ENCODE measurements at places on chromosomes 12 and 14.

GRCh38 chr12:6863586-6864321, 3.6 kb upstream of the TPI1 start:
- no peak for DNase-seq

- peak; percentile 71 for DNase-seq
These were observed 69.7 kb downstream of the ARF6 start for GRCh38 chr14:49962621-49963020.

DNA sequence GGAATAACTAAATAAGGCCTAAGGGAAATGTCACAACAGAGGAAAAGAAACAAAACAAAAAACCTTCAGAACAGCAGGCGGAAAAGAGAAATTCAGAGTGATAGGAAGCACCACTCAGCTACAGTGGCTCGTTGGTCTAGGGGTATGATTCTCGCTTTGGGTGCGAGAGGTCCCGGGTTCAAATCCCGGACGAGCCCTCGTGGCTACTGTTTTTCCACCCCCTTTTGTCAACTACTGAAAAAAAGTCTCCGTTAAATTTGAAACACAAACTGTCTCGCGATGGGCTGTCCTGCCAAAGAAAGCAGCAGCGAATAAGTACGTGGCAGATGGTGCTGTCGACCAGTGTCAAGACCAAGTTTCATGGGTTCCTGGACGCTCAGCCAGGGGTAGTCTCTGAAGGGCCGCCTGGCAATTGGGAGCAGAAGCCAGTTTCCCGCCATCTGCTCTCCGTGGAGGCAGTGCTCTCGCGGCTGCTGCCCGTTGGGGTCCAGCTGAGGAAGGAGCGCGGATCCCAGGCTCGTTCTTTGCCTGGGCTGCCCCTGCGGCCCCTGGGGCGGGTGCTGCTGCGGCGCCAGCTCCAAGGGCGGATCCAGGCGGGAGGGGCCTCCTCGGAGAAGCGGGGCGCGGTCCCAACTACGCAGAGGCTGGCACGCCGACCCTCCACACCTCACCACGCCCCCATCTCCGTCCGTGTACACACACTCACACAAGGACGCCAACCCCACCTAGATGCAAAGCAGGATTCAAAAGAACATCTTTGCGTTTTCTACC, at the start of gene RNASE4:
Gene RNASE4 (plus strand): TSS at position 670 of the 771 bp plus-strand sequence. CDS start 14,812 bp downstream, outside the sequence.
- DNase-seq, result peak; percentile 71

- DNase-seq, result no peak
These were observed 74.9 kb downstream of the DIO2 start for GRCh38 chr14:80136358-80136757.

- no peak for DNase-seq
These were observed 297.5 kb downstream of the RPAP3 start for GRCh38 chr12:47408171-47408871.

DNA sequence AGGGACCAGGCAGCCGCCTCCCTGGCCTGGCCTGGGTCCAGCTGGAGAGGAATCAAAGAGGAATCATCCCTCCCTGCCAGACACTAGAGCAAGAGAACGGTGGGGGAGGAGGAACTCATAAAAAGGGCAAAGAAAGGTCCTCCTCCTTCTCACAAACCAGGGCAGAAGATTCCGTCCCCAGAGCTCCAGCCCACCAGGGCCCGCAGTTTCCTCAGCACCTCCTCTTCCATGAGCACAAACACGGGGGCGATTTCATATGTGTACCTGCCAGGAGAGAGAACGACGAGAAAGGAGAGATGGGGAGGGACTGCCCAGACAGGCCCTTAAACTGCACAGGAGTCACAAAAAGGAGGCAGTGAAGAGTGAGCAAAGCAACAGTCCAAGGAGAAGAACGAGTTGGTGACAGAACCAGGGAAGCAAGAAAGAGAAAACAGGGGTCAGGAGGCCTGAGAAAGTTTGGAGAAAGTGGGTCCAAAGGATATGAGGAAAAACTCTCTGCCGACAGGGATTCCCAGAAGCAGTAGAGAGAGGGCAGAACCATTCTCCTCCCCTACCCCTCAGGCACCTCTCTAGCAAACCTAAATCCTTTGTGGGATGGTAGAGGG, 8.7 kb upstream of the ZNF740 start:
- no peak for DNase-seq

GRCh38 chr14:96181186-96182056, 23.2 kb upstream of the BDKRB2 start:
- no peak for DNase-seq

DNA sequence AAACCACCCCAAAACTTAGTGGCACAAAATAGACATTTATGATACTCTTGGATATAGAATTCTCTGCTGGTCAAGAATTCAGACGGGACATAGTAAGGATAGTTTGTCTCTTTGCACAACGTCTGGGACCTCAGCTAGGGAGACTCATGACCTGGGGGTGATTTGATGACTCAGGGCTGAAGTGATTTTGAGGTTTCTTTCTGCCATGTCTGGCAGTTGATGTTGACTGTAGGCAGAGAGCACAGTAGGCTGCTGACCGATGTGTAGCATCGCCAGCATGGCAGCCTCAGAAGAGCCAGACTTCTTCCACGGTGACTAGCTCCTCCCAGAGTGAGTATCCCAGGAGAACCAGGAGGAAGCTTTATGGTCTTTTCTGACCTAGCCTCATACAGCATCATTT, 88.9 kb upstream of the FRMD6 start:
- no peak for DNase-seq
